CD14-positive monocyte (primary cell): ENCODE measurements at places on chromosomes 4 and X. TPM values are rescaled to one million over a fixed set of nuclear protein-coding genes. Genes with fewer than 3 reads are reported as not detected.

DNA sequence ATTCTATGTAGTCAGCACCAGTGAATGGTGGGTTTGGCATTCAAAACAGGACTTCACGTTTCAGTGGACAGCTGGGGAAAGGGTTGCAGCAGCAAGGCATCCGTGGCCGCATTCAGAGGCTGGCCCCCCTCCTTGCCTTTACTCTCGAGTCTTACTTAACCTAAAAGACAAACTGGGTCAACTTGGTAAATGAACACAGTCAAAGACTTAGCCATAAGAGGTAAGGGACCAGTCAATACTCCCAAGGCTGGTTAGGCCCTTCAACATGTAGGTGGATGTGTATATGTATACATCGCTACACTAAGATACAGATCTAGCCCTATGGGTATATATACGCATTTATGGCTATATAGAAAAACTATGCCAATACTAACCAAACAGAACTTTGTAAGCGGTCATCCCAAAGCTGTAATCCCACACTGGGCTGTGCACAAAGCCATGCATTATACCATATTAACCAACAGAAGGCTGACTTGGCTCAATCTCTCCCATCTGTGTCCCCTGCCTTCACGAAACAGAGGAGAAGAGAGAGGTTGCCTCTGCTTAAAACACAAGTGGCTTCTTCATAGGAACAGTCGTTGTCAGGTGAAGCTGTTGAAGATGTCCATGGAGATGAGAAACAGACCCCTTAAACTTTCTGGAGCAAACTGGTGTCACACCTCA lies 61.9 kb downstream of the TSC22D3 start:
- peaks cover 28% of the 10 kb centered on the region for H3K36me3 ChIP-seq
- H3K27me3 ChIP-seq = no peaks in the 10 kb centered on the region
- peaks cover 69% of the 10 kb centered on the region for H3K4me1 ChIP-seq
- H3K27ac ChIP-seq = peak overlapping the region; percentile 37
- DNase-seq = no peak
- peak overlapping the region; percentile 99 for H3K4me3 ChIP-seq

The MAGEC2 gene
- polyA plus RNA-seq = not detected

GRCh38 chrX:133215017-133215416 lies 3.1 kb downstream of the TFDP3 start:
- H3K4me1 ChIP-seq = no peaks in the 10 kb centered on the region
- DNase-seq = no peak
- H3K27me3 ChIP-seq = no peaks in the 10 kb centered on the region
- no peak overlapping the region for H3K4me3 ChIP-seq
- H3K27ac ChIP-seq = no peak overlapping the region

GRCh38 chr4:150436598-150437370 lies 145.2 kb upstream of the MAB21L2 start:
- no peak for DNase-seq
- H3K4me3 ChIP-seq = no peak overlapping the region
- H3K27ac ChIP-seq = no peak overlapping the region
- no peaks in the 10 kb centered on the region for H3K36me3 ChIP-seq
- H3K4me1 ChIP-seq = no peaks in the 10 kb centered on the region
- no peaks in the 10 kb centered on the region for H3K27me3 ChIP-seq

DNA sequence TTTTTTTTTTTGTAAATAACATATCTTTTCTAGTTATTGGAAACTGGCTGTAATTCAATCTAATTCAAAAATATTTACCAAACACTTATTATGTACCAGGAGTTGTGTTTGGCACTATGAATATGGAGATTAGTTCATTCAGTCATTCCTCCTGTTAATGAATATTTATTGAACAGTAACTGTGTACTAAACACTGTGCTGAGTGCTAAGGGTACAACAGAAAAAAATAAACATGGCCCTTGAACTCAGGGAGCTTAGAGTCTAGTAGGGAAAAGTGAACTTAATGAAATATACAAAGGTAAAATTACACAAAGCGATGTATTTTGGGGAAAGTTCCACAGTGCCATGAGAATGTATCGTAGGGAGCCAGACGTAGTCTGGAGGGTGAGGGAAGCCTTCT lies 87.1 kb downstream of the STK32B start:
- no peaks in the 10 kb centered on the region for H3K4me1 ChIP-seq
- H3K4me3 ChIP-seq = no peak overlapping the region
- H3K27ac ChIP-seq = no peak overlapping the region
- no peaks in the 10 kb centered on the region for H3K27me3 ChIP-seq
- no peaks in the 10 kb centered on the region for H3K36me3 ChIP-seq
- DNase-seq = no peak

- H3K27ac ChIP-seq = no peak overlapping the region
- no peaks in the 10 kb centered on the region for H3K27me3 ChIP-seq
- H3K4me1 ChIP-seq = no peaks in the 10 kb centered on the region
- DNase-seq = no peak
- H3K36me3 ChIP-seq = peaks cover 5% of the 10 kb centered on the region
These were observed 49.5 kb downstream of the GK start for GRCh38 chrX:30702736-30703135.

GRCh38 chr4:52358366-52358765 lies 300.7 kb downstream of the USP46 start:
- no peak for DNase-seq
- no peak overlapping the region for H3K4me3 ChIP-seq
- no peaks in the 10 kb centered on the region for H3K27me3 ChIP-seq
- no peaks in the 10 kb centered on the region for H3K36me3 ChIP-seq
- no peak overlapping the region for H3K27ac ChIP-seq
- H3K4me1 ChIP-seq = no peaks in the 10 kb centered on the region

DNA sequence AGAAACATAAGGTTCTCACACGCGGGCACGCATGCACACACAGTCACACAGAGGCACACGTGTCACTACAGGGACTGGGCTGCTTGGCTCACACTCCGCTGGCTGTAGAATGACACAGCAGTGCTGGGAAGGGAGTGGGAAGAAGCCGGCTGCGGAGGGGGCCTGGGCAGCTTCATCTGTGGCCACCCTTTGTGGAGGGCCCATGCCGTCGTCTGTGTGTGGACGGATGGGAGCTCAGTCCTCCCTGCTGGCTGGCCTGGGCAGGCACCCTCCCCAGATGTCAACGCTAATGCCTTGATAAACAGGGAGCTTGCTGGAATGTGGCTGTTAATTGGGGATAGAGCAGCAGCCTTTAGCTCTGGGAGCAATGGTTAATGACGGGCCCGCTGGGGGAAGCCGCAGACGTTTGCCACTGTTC lies 621.1 kb downstream of the BCOR start:
- no peaks in the 10 kb centered on the region for H3K36me3 ChIP-seq
- DNase-seq = no peak
- peaks cover 13% of the 10 kb centered on the region for H3K4me1 ChIP-seq
- H3K27me3 ChIP-seq = no peaks in the 10 kb centered on the region
- H3K4me3 ChIP-seq = no peak overlapping the region
- H3K27ac ChIP-seq = no peak overlapping the region

DNA sequence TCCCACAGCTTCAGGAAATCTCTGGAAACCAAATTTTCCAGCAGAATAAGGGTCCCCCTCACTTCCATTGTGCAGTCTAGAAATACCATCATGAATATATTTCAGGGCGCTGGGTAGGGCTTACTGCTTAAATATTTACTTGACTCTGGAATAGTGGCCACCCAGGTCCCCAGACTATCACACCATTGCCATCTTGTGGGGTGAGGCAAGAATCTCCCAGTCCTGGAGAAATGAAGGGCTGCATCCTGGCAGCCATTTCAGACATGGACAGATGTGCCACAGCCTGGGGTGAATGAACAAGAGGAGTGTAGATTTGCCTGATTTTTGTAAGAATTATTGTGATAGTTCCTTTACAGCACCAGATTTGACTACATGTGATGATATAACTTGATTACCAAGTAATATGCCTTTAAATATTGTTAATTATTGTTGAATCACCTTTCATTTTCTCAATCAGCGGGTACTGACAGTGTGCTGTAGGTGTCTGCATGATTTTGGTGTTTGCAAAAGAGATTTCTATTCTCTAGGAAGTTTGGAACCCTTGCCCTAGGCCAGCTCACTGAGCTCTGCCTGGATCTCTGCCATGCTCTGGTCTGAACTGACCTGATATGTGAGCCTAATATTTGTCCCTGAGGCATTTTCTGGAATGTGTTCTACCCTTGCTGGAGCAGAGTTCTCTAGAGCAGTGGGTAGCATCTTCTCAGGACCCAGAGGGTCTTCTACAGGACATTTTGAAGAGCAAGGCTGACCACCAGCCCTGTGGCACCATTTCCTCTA lies 183.4 kb downstream of the KIT start:
- no peak overlapping the region for H3K27ac ChIP-seq
- no peaks in the 10 kb centered on the region for H3K4me1 ChIP-seq
- H3K27me3 ChIP-seq = no peaks in the 10 kb centered on the region
- DNase-seq = no peak
- H3K36me3 ChIP-seq = no peaks in the 10 kb centered on the region
- H3K4me3 ChIP-seq = no peak overlapping the region

GRCh38 chrX:37425370-37425769 lies 76.2 kb downstream of the PRRG1 start:
- no peak for DNase-seq
- no peaks in the 10 kb centered on the region for H3K27me3 ChIP-seq
- no peak overlapping the region for H3K27ac ChIP-seq

- no peak overlapping the region for H3K27ac ChIP-seq
- DNase-seq = no peak
- no peak overlapping the region for H3K4me3 ChIP-seq
These were observed 28.2 kb upstream of the CENPU start for GRCh38 chr4:184762100-184762499.

The MFAP3L gene
- 0.01 TPM in 1 of 2 replicates, not detected in the other for polyA plus RNA-seq

DNA sequence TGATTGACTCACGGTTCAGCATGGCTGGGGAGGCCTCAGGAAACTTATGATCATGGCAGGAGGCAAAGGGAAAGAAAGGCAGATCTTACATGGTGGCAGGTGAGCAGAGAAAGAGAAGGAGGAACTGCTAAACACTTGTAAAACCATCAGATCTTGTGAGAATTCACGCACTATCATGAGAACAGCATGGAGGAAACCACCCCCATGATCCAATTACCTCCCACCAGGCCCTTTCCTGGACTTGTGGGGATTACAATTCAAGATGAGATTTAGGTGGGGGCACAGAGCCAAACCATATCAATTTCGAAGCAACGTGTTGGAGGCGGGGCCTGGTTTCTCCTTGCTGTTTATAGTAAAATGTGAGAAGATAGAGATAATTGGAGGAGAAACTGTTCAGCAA lies 167.4 kb downstream of the GABRB1 start:
- H3K4me1 ChIP-seq = no peaks in the 10 kb centered on the region
- peaks cover 3% of the 10 kb centered on the region for H3K27me3 ChIP-seq
- H3K4me3 ChIP-seq = no peak overlapping the region
- no peaks in the 10 kb centered on the region for H3K36me3 ChIP-seq

DNA sequence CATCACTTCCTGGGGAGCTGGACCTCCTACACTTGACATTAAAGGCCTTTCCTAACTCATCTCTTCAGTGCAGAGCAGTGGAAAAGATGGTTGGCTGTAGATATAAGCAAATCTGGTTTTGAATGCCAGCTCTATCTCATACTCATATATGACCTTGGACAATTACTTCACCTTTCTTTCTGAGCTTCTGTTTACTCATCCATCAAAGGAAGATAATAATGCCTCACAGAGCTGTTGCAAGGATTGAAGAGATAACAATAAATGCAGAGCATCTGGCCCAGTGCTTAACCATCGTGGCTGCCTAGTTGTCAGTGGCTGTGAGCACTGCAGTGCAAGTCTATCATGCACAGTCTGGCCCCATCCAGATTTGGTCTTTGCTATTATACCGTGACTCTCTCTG lies 148.1 kb upstream of the EOLA2 start:
- H3K4me3 ChIP-seq = no peak overlapping the region
- no peak for DNase-seq
- no peaks in the 10 kb centered on the region for H3K27me3 ChIP-seq

DNA sequence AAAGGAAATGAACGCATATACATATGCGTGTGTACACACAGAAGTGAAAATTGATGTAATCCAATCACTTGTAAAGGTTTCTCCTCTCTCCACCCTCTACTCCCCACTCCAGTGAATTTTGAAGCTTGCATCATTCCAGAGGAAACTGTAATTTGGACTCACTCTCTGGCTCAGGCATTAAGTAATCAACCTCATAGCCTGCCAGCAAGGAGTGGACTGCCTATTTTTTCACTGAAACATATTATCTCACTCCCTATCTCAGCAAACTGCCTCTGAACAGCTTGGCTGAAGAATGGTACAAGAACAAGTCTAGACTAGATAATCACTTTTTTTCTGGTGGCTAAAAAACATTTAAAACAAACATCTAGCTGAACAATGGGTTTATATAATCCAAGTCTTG lies 124.2 kb downstream of the C4orf51 start:
- peak; percentile 16 for DNase-seq
- H3K27me3 ChIP-seq = no peaks in the 10 kb centered on the region
- no peak overlapping the region for H3K4me3 ChIP-seq
- peaks cover 6% of the 10 kb centered on the region for H3K4me1 ChIP-seq
- H3K27ac ChIP-seq = no peak overlapping the region

- peaks cover 9% of the 10 kb centered on the region for H3K4me1 ChIP-seq
- no peaks in the 10 kb centered on the region for H3K36me3 ChIP-seq
- no peak overlapping the region for H3K4me3 ChIP-seq
- H3K27me3 ChIP-seq = peaks cover 16% of the 10 kb centered on the region
- H3K27ac ChIP-seq = no peak overlapping the region
These were observed 279.7 kb downstream of the SPRY1 start for GRCh38 chr4:123676071-123676889.

DNA sequence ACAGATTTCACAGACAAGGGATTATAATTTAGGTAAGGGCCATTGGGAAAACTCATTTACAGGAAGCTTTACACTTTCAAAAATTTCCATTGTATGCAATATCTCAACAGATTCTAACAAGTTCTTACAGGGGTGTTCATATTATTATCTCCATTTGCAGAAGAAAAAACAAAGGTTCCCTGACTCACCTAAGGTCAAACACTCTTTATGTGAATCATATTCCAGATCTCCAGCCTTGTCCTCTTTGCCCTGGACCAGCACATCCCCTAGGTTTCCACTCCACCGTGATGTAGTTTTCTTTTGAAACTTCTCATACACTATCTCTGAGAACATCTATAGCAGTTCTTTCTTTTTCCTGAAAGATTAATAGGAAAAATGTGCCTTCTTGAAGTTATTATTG lies 96.4 kb upstream of the HS3ST1 start:
- no peak for DNase-seq
- H3K4me3 ChIP-seq = no peak overlapping the region
- H3K4me1 ChIP-seq = no peaks in the 10 kb centered on the region
- H3K27ac ChIP-seq = no peak overlapping the region

The DMD gene
- polyA plus RNA-seq = not detected in 2 replicates

The FSTL5 gene
- polyA plus RNA-seq = not detected

GRCh38 chr4:15295421-15296162 lies 132.2 kb upstream of the C1QTNF7 start:
- H3K4me3 ChIP-seq = no peak overlapping the region
- no peaks in the 10 kb centered on the region for H3K4me1 ChIP-seq
- no peak for DNase-seq
- no peaks in the 10 kb centered on the region for H3K27me3 ChIP-seq

The MSX1 gene
- polyA plus RNA-seq = not detected in 2 replicates

GRCh38 chr4:116066711-116067245 lies 953.4 kb upstream of the NDST4 start:
- no peak overlapping the region for H3K4me3 ChIP-seq
- H3K27ac ChIP-seq = no peak overlapping the region
- no peaks in the 10 kb centered on the region for H3K36me3 ChIP-seq
- no peaks in the 10 kb centered on the region for H3K27me3 ChIP-seq
- no peak for DNase-seq
- H3K4me1 ChIP-seq = no peaks in the 10 kb centered on the region

- no peak overlapping the region for H3K27ac ChIP-seq
- no peaks in the 10 kb centered on the region for H3K27me3 ChIP-seq
- no peak overlapping the region for H3K4me3 ChIP-seq
- peak; percentile 2 for DNase-seq
- H3K36me3 ChIP-seq = no peaks in the 10 kb centered on the region
These were observed 249.6 kb downstream of the OPHN1 start for GRCh38 chrX:68183612-68184214.
